ENCODE measurements at places on chromosomes 11 and 22. TPM values are rescaled to one million over a fixed set of nuclear protein-coding genes. Genes with fewer than 3 reads are reported as not detected.

GRCh38 chr11:9396752-9397151 lies 12.3 kb downstream of the IPO7 start:
- no peak for DNase-seq

DNA sequence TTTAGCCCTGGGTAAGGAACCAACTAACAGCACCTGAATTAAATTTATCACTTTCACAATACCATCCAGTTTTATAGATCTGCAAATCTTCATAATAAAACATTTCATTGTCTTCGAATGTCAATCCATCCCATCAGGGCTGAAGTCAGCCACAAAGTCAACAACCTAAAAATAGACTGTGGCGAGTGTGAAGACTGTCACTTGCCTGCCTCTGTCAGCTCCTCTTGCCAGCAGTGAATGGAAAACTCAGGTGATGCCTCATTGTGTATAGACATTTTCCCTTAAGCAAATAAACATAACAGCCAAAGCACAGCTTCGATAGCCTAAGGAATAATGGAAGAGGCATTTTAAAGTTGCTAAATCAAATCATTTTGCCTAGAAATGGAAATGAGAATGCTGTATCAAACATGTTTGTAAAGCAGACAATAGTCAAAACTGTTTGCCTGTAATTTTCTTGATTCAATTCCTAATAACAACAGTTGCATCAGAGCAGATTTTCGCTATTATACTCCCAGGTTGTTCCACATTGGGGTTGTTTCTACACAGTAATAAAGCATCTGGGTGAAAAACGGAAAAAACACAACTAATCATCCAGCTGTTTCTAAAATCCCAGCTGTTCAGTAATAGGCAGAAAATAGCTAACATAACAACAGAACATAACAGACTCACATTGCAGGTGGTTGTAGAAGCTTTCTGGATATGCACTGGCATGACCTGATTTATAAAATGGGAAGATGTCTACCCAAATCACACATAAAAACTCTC lies 15.7 kb downstream of the KCNA4 start:
- DNase-seq: no peak

DNA sequence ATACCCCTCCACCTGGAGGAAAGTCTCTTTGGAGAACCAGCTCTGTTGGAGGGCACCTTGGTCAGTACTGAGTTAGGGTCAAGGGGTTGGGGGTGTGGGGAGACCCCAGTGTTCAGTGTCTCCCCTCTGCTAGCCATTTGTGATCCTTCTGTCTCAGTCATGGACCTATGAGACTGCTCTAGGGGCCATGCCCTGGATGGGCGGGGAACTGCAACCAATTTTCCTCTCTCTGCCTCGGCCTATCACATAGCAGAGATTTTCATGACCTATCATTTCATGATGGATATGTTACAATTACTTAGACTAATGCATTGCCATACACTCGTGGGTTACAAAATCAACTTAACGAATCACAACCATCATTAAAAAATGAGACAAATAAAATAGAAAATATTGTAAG lies 7.4 kb downstream of the OTOG start:
- DNase-seq: no peak

DNA sequence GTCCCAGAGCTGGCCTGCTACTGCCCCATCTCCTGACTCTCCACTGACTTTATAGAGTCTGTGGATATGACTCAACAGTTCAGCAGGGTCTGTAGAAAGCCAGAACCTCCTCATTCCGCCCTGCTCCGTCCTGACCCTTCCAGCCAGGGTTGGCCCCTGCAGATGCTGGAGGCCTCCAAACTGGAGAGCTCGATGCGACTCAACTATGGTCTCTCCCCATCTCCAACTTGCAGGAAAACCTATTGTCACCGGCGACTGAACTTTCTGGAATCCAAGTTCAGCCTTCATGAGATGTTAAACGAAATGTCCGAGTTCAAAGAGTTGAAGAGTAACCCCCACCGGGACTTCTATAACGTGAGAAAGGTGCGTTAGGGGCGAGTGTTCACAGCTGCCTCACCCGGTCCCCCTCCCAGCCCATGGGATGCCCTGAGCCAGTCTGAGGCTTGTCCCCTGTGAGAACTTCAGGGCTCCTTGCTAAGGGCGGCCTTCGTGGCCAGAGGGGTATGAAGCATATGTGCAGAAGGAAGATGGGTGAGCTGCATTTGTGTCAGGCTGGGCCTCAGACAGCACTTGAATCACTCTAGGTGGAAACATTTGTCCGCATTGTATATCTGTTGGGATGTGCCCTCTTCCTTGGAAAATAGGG lies 32.1 kb downstream of the AMPD3 start:
- DNase-seq: no peak

OR6A2 gene
- under 0.01 TPM for total RNA-seq

KIAA1671 gene
- 1.3 TPM for total RNA-seq

TH gene
- not detected for total RNA-seq

OR6X1 gene
- not detected for total RNA-seq
